ENCODE measurements at places on chromosomes 2 and 18.

GRCh38 chr18:36547544-36547943, 250.0 kb downstream of the FHOD3 start:
- DNase-seq: no peak

DNA sequence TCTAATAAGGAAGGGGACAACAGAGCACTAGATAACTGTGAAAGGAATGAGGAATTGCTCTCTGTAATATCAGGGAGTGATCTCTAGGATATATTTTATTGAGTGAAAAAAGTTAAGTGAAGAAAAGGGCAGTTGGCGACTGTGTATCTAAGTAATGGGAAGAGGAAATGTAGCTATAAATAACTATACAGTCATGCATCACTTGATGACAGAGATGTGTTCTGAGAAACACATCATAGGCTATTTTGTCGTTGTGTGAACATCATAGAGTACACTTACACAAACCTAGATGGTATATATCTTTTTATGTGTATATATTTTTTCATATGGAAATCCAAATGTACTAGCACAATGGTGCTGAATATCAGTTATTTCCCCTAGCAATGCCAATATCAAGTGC, 329.3 kb downstream of the TXNL1 start:
- no peak for DNase-seq

GRCh38 chr18:32019251-32019948, 775 bp downstream of the RNF125 start:
- DNase-seq: peak; percentile 46

DNA sequence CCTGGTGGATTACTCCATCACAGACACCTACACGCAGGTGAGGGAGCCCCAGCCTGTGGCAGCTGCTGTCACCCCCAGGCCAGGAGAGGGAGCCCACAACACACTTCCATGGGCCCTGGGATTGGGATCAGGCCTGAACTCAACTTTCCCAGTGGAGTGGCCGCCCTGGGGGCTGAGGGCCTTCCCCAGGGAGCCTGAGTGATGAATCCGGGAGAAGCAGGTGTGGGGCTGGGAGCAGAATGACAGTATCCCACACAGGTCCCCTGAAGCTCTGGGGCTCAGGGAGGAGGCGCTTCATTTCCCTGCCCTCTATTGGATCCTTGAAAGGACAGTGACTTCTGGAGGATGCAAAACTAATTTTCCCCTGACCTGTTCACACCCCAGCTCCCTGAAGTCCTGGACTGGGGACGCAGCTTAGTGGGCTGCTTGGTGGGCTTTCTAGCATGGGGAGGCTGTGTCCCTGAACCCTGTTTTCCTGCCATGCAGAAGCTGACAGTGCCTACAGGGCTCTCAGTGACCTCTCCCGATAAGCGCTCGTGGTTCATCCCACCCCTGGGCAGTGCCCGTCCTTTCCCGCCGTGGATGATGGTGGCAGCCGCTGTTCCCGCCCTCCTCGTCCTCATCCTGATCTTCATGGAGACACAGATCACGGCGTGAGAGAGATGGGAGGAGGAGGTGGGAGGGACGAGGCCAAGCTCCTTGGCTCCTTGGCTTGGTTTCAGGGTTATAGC, 11.0 kb downstream of the SLC4A3 start:
- no peak for DNase-seq

- no peak for DNase-seq
These were observed 8.0 kb downstream of the TGOLN2 start for GRCh38 chr2:85319796-85320195.

DNA sequence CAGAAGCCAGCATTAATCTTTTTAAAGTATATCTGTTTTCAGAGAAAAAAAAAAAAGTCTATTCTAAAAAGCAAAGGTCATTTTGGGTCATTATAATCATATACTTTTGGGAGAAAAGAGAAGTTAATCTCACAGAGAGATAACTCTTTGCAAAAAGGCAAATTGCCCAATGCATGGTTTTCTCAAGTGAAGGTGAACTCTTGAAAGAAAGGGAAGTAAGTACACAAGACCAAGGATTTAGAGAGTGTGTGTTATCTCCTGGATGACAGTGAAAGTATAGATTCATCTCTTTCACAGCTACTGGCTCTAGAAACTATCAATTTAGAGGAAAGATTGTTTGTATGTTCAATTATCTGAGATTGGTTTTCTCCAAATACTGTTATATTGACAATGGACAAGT, 151.4 kb downstream of the CD8B2 start:
- no peak for DNase-seq

DNA sequence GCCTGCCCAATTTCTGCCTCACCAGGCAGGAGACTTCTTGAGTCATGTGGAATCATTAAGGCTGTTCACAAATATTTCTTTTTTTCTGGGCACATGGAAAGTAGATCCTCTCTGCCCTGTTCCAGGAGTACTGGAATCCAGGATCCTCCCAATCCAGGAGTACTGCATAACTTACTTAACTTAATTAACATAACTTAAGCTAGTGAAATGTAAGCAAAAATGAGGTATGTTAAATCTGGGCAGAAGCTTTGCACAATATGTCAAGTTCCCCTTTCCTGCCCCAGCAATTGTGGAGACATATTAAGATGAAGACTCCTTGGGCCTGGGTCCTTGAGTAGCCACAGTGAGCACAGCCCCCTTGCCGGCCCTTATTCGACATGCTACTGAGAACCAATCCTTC, 3.2 kb downstream of the CD207 start:
- no peak for DNase-seq

DNA sequence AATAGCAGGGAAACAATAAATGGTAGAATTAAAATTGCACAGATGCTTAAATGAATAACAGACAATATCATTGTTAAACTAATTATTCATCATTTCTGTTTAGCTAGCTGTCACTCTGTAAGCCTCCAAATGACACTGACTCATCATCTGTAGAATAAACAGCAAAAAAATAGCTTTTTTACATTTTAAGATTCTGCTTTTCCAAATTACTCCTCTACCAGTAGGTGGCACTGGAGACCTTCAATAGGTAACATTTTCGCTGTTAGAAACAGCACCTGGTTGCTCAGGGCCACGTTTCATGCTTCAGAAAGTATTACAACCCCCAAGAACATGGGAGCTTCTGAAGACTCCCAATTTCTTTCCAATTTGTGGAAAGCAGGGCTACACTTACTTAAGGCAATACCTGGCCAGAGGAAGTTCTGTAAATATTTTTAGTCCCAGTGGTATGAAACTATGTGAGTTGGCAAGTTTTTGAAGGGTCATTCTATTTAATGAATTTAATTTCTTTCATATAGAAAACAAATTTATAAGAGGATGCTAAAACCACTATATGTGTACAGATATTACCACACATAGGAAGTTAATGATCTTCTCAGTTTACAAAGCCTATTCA, 45.4 kb downstream of the TTN start:
- DNase-seq: peak; percentile 9

GRCh38 chr2:113829761-113830160, 60.1 kb upstream of the ACTR3 start:
- DNase-seq: no peak

GRCh38 chr2:166784296-166784946, 103.9 kb upstream of the XIRP2 start:
- no peak for DNase-seq

- DNase-seq: no peak
These were observed 9.9 kb upstream of the ABHD3 start for GRCh38 chr18:21714474-21714873.

GRCh38 chr2:27174638-27175037, 25.8 kb downstream of the TCF23 start:
- DNase-seq: no peak

- DNase-seq: no peak
These were observed 9.8 kb downstream of the MALL start for GRCh38 chr2:110105608-110106467.

DNA sequence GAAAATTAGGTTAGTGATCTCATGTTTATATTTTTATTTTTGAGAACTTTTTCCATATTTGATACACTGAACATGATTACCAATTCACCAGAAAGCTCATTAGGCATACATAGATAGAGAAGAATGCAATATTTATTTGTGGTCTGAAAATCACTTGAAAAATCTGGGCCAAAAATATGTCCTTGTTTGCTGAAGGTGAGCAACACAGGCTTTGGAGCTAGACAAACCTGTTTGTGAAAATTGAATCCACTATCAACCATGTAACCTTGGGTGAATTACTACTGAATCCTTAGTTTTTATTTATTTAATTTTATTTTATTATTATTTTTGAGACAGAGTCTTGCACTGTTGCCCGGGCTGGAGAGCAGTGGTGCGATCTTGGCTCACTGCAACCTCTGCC, 46.5 kb upstream of the ZSWIM2 start:
- DNase-seq: no peak

DNA sequence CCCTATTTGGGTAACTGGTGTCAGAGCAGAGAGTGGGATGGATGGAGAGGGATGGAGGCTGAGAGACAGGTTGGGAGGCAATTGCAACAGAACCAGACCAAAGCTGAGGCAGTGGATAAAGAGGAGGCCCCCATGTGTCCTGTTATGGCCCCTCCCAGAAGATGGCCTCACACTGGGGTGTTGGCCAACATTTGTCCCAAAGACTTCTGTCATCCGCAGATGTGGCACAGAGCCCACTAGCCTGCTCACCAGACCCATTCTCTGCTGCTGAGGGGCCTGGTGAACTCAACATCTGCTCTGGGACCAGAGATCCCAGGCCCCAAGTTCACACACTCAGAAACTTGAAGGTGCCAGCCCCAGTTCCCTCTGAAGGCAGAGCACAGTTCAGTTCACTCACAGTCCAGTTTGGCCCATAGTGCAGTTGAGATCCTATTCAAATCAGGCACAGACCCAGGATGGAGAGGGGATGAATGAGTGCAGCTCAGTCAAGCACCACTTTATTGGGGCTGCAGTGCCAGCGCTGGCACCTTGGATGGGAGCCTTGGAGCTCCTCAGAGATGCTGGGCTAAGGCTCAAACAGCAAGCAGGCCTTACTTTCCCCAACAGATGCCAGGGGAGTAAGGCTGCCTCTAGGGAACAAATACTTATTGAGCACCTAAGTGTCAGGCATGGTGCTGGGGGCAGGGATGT, 189.2 kb downstream of the ZBTB7C start:
- DNase-seq: no peak

DNA sequence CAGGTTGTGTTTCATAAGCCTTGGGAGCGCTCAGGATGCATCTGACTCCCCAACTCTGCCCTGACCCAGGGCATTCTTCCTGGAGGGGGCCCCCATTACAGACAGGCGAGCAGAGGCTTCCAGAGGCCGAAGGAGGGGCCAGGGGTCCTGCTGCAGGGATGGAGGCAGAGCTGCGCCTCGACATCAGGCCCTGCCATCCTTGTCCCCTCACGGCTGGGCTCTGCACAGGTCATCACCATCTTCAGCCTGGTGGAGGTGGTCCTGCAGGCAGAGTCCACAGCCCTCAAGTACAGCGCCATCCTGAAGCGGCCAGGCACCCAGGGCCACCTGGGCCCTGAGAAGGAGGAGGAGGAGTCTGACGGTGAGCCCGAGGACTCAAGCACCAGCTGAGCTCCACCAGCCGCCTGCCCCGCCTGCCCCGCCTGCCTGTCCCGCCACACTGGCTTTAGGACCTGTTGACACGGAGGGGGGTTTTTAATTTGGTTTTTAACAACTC, 42.3 kb upstream of the ALPP start:
- DNase-seq: peak; percentile 1

GRCh38 chr2:219537657-219538488, 5.7 kb downstream of the CHPF start:
- no peak for DNase-seq

DNA sequence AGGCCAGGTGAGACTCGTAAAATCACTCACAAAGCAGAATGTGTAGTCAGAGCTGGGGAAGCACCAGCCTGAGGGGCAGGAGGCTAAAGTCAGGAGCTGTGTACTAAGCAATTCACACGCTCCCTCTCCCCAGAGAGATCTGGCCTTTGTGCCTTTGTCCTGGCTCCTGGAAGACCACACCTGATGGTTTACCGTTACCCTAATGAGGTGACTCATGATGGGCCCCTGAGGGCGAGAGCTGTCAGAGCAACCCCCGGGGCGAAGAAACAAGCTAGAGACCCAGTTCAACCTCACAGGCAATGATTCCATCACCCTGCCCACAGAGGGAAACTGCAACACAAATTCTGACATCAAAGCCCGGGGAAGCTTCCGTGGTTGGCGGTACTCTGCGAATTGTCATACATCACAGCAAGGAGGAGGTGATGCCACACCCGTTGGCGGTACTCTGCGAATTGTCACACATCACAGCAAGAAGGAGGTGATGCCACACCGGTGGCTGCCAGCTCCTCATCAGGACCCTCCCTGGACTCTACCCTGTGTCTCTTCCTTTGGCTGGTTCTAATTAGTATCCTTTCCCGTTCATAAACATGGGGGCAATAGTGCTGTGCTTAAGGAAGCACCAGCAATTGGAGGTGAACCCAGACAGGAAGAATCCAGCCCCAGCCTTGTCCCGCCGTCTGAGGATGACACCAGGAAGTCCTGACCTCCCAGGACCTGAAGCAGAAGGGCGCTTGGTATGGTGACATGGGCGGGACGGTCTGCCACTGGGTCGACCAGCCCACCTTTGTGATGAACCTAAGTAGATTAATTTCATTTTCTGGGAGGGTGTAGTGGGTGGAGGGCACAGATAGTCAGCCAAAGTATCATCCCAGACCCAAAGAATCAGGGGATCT, 30.5 kb downstream of the B3GNT7 start:
- DNase-seq: no peak

DNA sequence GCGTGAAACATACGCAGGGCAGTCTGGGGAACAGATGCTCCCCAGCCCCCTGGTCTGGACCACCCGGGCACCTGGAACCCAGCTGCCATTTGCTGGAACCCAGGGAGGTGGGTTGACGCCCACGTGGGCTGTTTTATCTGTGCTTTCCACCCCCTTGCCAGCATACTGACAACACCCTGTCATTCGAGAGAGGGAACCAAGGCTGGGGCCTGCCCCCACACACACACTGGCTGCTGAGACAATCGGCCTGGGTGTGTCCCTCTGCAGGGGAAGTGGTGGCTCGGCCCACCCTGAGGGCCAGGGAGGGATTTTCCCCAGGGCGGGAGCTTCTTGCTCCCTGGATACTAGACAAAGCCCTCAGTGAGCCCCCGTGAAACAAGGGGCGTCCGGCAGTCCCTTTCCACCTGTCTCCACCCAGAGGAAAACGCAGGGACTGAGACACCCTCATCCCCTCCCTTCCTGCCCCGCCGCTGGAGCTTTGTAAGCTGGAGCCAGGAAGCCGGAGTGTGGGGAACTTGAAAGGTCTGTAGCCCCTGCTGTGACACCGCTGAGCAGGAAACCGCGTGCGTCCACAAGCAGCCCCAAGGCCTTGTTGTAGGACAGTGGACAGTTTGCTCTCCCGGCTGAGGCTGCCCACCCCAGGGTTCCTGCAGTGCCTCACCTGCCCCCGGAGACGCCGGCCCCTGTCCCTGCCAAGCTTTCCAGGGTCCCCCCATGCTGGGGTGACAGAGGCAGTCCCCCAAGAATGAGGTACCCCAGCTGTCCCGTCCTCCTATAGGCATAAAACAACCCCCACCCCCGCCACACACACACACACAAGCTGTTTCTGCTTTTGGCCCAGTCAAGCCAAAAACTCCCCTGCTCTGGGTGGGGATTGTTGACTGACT, 14.1 kb upstream of the KLF11 start:
- peak; percentile 60 for DNase-seq

DNA sequence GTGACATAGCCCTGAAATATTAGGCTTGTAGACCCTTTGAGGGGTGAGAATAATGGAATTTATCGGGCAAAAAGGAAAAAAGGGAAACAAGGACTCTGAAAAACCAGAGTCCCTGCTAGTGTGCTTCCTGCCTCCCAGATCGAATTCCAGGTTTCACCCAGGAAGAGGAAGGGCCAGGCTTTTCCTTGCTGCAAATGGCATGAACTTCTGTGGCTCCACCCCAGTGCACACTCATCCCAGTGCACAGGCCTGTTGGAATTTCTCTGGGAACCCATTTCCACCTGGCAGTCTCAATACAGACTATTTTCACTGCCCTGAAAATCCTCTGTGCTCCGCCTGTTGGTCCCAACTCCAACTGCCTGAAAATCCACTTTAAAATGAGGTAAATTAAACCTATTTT, 29.9 kb downstream of the C18orf54 start:
- DNase-seq: no peak

Data from stimulated activated naive CD8-positive, alpha-beta T cell treated with anti-CD3 and anti-CD28 coated beads, Interleukin-15, Interleukin-2, amounts not matched to agents 100 U/mL and 50 U/mL, for 24 hours (primary cell).